KBM-7 (cell line): ENCODE measurements at places on chromosomes 5 and 9.
A peak's percentile ranks its signal among the peaks of the same experiment; 100 is the strongest.

DNA sequence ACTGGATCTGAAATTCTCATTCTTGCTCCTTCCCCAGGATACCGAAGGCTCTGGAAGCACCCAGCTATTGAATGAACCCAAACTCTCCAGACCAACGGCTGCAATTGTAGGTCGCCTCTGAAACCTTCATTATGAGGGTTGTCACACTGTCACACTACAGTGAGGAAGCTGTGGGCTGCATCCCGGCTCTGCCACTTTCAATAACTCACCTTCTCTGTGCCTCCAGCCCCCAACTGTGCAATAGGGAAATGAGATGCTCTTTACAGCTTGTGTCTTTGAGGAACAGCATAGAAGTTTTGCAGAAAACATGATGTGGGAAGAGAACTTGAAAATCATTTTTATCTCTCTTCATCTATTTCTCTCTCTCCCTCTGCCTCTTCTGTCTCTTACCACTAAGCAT lies 69.6 kb upstream of the TGFBR1 start:
- DNase-seq = no peak

DNA sequence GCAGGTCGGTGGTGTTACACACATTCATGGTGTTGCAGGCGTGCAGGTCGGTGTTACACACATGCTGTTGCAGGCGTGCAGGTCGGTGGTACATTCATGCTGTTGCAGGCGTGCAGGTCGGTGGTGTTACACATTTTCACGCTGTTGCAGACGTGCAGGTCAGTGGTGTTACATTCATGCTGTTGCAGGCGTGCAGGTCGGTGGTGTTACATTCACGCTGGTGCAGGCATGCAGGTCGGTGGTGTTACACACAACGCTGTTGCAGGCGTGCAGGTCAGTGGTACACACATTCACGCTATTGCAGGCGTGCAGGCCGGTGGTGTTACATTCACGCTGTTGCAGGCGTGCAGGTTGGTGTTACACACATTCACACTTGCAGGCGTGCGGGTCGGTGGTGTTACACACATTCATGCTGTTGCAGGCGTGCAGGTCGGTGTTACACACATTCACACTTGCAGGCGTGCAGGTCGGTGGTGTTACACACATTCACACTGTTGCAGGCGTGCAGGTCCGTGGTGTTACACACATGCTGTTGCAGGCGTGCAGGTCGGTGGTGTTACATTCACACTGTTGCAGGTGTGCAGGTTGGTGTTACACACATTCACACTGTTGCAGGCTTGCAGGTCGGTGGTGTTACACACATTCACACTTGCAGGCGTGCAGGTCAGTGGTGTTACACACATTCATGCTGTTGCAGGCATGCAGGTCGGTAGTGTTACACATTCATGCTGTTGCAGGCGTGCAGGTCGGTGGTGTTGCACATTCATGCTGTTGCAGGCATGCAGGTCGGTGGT lies 11.1 kb downstream of the DPP7 start:
- DNase-seq = no peak

DNA sequence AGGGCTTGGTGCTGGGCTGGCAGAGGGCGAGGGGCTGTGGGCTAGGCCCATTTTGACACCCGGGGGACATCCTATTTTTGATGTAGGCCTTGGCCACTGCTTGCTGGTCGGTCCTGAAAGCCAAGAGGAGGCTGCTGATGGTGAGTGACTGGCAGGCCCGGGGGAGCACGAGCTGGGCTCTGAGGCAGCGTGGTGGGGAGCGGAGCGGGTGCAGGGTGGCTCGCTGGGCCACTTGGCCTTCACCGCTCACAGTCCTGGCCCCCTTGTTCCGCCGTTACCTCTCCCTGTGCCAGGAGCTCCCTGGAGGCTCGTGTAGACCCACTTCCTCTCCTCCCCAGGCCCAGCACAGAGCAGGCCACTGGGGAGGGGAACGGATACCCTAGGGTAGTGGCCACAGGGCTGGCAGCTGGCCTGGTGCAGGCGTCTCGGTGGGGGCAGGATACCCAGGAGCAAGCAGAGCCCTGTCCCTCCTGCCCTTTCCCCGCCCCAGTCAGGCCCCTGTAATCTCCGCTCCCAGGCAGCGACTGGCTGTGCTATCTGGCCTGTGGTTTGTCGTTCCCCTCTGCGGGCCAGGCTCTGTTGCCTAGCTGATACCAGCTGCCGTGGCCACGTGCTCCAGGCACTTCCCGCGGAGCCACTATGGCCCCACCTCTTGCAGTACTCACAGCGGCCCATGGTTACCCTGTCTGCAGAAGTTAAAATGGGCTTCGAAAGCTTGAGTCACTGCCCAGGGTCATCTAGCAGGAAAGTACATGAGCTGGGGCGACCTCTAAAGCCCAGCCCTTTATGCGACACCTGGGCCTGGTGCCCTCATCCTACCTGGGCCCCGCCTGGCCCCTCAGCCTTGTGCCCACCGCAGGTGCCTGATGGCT lies 11.7 kb upstream of the DOLPP1 start:
- peak; percentile 91 for DNase-seq

GRCh38 chr5:37838152-37838932 lies 1.5 kb downstream of the GDNF start:
- no peak for DNase-seq

- DNase-seq = no peak
Measured at GRCh38 chr5:78009937-78010527, 233.9 kb upstream of the TBCA start.

GRCh38 chr5:50967563-50968355 lies 301.3 kb downstream of the PARP8 start:
- DNase-seq = no peak

- DNase-seq = no peak
Measured at GRCh38 chr9:81492710-81493447, 196.5 kb downstream of the TLE1 start.

GRCh38 chr9:79256691-79257213 lies 315.0 kb upstream of the TLE4 start:
- no peak for DNase-seq

- no peak for DNase-seq
Measured at GRCh38 chr9:105452185-105452584, 4.4 kb downstream of the FSD1L start.

DNA sequence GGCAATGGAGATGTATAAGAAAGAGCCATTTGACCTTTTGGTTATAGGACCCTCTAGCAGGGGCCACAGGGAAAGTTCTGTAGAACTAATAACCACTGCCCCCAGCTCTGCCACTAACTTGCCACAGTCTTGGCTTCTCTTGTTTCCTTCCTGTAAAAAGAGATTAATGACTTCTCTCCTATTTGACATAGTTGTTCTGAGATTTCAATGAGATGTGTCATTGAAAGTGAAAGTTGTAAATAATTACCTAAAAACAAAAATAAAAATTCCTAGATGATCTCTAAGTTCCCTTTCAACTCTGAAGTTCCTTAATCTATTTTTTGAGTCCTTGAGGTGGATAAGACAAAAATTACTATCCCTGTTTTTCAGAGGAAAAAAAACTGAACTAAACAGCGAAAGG lies 1.4 kb upstream of the KIF12 start:
- DNase-seq = no peak

GRCh38 chr9:105141146-105141975 lies 103.1 kb upstream of the SLC44A1 start:
- DNase-seq = no peak

DNA sequence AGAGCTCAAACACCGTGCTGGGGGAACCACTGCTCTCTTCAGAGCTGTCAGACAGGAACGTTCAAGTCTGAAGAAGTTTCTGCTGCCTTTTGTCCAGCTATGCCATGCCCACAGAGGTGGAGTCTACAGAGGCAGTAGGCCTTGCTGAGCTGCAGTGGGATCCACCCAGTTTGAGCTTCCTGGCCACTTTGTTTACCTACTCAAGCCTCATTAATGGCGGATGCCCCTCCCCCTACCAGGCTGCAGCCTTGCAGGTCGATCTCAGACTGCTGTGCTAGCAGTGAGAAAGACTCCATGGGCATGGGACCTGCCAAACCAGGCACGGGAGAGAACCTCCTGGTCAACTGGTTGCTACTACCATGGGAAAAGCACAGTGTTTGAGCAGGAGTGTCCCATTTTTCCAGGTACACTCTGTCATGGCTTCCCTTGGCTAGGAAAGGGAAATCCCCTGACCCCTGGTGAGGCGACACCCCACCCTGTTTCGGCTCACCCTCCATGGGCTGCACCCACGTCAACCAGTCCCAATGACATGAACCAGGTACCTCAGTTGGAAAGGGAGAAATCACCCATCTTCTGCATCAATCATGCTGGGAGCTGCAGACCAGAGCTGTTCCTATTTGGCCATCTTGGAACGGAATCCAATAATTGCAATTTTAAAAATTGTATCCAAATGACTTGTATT lies 246.9 kb upstream of the ADAMTS16 start:
- DNase-seq = no peak

DNA sequence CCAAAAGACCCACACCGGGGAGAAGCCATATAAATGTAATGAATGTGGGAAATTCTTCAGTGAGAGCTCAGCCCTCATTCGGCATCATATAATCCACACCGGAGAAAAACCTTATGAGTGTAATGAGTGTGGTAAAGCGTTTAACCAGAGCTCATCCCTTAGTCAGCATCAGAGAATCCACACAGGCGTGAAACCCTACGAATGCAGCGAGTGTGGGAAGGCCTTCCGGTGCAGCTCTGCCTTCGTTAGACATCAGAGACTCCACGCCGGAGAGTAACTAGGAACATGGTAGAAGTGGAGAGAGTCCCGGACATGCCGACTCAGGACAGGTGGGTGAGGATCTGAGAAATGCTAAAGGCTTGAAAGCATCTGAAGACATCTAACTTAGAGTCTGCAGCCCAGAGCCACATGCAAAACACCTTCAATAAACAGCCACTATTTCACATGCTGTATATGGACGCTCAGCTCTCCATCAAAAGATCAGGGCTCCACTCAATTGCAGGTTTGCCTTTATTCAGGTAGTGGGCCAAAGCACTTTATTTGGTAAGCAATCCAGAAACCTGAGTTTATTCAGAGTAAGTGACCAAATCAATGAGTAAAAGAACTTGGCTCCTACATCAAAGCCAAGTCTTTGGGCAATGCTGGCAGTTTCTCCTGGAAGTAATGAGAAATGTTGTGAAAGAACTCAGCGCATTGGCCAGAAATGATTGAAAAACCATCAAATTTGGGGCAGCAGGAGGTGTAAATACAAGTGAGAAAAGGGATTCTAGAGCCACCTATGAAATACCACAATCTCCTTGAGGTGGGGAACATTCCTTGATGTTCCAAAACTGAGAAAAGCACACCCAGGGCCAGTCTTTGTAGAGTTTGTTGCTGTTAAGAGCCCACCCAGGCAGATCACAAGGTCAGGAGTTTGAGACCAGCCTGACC lies 6.0 kb downstream of the RPL12 start:
- DNase-seq = no peak
